ENCODE measurements at places on chromosomes 1 and 21. TPM values are rescaled to one million over a fixed set of nuclear protein-coding genes. Genes with fewer than 3 reads are reported as not detected.

Gene CFHR5
- polyA plus RNA-seq = not detected

Gene OR2T35
- polyA plus RNA-seq = not detected

Gene HAO2
- polyA plus RNA-seq = not detected

Gene RHCE
- not detected for polyA plus RNA-seq
